ENCODE measurements at places on chromosomes 13 and 19.

DNA sequence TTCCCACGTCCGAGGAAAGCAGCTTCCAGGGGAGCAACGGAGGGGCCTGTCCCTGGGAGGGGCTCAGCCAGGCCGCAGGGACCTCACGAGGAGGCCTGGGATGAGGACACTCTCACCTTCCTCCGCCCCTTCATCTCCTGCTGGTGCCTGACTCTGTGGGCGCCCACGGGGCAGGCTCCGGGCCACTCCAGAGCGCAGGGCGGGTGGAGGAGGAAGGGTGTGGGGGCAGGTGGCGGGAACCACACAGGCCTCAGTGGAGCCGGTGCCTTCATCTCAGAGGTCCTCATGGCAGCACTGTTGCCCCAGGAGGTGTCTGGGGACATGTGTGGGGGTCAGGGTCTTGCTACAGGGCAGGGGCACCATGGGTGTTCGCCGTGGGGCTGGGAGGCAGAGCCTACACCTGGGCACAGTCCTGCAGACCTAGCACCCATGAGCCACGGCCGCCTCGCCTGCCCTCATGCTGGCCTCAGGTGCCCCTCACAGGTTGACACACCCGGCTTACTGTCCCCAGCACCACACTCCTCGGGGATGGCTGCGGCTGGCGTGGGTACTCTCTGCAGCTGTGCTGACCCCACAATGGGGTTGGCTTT lies 10.1 kb upstream of the TMEM255B start:
- DNase-seq = no peak

DNA sequence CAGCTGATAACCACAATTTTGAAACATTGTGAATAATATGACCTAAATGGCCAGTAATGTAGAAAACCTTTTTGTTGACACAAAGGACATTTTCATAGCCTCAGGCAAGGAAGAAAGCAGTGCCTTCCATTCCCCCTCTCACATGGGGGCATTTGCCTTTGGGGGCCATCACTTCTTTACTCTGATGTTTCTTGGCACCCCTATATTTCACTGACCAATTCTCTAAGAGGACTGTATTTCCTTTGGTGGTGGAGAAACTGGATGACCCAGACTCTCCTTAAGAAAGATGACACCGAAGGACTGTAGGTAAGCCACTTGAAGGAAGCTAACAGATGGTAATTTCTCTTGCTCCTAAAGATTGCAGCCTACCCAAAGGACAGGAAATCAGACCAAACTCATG lies 254.6 kb downstream of the DCLK1 start:
- no peak for DNase-seq

DNA sequence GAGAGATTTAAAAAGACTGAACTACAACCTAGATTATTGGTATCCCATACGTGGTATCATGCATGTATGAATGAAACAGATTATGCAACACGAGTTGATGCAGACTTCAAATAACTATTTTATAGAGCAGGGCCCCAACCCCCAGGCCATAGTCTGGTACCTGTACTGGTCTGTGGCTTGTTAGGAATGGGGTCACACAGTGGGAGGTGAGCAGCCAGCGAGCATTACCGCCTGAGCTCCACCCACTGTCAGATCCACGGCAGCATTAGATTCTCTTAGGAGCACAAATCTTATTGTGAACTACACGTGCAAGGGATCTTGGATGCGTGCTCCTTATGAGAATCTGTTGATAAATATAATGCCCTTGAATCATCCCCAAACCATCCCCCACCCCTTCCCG lies 320.2 kb downstream of the TBC1D4 start:
- DNase-seq = no peak

DNA sequence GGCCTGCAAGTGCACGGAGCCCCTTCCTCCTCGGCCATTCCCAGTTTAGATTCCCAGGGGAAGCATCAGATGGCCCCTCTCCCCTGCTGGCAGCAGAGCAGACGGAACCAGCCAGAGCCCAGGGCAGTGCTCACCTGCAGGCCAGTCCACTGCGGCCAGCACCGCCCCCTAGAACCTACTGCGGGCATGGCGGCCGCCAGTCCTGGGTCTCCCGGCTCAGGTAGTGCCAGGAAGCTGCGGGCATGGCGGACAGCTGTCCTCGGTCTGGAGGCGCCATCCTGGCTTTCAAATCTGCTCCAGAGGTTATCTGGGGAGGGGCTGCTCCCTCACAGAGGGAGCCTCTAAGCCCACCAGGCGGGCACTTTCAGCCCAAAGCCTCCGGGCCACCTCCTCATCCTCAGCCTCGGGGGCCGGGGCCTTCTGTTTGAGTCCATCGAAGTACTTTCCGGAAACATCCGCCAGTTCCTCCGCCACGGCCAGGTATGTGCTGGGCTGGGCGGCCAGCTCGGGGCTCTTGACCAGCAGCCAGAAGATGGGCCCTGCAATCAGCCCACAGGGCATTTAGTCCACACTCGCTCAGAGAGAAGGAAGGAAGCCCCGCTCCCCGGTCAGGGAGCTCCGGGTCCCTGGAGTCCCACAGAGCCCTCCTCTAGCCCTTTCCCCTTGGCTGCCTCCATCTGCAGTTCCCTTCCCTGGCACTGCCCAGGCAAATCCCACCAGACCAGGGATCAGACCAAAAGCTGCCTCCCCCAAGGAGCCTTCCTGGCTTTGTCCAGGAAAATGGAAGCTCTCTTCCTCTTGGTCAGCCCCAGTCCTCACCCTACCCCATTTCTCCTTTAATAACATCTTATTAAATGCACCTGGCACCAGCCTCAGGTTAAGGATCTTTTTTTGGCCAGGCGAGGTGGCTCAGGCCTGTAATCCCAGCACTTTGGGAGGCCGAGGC lies 7.0 kb upstream of the GP6 start:
- DNase-seq = no peak

DNA sequence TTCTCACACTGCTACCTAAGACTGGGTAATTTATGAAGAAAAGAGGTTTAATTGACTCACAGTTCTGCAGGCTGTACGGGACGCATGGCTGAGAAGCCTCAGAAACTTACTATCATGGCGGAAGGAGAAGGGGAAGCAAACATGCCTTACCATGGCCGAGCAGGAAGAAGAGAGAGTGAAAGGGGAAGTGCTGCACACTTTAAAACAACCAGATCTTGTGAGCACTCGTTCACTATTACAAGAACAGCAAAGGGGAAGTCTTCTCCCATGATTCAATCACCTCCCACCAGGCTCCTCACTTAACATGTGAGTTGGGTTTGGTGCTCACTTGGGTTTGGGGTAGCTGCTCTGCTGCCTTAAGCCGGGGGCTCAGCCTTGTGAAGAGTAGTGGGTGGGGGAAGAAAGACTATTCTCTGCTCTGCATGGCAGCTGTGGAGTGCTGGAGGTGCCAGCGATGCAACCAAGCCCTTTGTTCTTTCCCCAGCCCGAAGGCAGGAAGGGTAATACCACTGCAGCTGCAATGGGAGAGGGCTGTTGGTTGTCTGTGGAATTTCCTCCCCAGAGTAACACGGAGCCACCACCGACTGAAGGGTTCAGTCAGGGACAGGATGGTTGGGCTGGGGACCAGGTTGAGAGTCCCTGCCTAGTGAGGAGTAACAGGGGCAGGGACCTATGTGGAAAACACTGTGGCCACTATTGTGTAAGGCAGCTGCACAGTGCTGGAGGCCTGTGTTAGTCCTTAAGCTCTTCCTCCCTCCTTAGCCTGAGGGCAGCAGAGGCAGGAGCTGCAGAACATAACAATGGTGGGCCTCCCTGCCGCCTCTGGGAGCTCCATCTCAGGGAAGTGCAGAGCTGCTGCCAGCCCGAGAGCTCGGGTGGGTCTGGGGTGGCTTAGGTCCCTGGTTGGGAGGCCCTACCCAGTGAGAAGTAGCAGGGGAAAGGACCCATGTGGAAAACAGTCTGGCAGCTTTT lies 1262.5 kb downstream of the EFNB2 start:
- DNase-seq = no peak

- no peak for DNase-seq
These were observed 17.0 kb downstream of the KL start for GRCh38 chr13:33033051-33033812.

GRCh38 chr13:80074811-80075210 lies 266.1 kb downstream of the SPRY2 start:
- no peak for DNase-seq

GRCh38 chr13:20217168-20217567 lies 15.0 kb downstream of the GJB6 start:
- no peak for DNase-seq

- DNase-seq = no peak
These were observed 81.1 kb downstream of the STK24 start for GRCh38 chr13:98495627-98496478.

DNA sequence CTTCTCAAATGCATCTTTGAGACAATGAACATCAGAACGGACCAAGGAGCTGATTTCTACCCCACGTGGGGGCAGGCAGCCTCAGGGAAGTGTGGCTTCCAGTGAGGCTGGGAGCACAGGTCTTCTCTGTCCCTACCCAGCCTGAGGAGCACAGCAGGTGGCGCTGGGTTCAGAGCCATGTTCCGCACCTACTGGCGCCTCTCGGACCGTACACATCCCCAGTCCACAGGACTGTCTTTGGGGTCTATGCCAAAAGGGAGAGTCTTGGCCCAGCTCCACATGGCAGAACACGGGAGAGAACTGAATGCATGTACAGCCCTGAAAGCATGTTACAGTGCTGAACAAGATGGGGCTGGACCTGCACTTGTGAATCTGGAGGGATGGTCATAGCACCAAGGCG lies 22.6 kb downstream of the SUGP1 start:
- no peak for DNase-seq

DNA sequence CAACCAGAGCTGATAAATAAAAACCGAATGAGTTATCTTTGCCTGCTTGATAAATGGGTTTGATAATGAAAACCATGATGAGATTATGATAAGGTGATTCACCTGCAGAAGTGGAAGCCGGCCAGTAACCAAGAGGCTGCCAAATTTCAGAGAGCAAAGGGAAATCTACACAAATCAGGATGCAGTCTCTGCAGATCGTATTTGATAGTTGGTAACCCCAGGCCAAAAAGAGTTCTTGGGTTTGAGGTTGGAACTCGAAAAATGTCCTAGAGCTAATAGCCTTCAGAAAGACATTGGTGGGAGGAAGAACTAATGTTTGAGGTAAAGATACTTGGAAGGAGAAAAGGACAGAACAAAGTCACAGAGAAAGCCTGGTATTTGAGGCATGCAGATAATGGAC lies 9.6 kb upstream of the LATS2 start:
- DNase-seq = no peak

DNA sequence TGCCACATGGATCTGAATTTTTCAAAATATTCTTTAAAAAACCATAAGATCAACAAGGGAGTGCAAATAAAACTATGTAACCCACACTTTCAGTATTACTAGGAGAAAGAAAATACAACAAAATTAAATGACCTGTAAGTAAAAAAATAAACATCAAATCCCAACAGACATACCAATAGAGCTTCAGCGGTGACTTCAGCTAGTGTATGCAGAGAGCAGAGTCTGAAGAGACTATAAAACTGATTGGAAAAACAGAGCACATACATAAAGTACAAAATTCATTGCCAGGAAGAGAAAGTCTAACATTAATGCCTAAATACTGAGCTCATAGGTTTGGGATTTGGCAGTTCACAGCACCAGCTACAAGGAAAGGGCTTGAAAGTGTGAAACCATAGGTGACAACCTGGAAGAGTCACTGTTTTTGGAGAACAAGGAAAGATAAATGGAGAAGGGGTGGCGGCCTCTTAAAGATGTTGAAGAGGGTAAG lies 291.1 kb downstream of the LMO7 start:
- DNase-seq = no peak

GRCh38 chr13:108323031-108323430 lies 53.5 kb downstream of the TNFSF13B start:
- no peak for DNase-seq

DNA sequence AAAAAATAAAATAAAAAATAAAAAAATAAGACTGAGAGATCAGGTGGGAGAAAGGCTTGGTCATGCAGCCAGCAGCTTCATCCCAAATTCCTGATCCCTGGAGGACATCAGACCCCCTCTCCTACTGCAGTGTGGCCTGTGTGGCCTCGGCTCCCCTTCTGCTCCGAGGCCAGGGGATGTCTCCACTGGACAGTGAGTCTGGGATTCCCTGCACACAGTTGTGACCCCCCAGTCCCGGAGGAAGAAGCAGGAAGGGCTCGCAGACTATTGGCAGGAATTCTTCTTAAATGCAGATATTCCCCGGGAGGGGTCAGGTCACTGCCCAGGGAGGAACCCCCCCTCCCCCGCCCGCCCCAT lies 41.9 kb downstream of the ZNF627 start:
- no peak for DNase-seq

- DNase-seq = no peak
These were observed 5.8 kb downstream of the SHKBP1 start for GRCh38 chr19:40582467-40582866.

DNA sequence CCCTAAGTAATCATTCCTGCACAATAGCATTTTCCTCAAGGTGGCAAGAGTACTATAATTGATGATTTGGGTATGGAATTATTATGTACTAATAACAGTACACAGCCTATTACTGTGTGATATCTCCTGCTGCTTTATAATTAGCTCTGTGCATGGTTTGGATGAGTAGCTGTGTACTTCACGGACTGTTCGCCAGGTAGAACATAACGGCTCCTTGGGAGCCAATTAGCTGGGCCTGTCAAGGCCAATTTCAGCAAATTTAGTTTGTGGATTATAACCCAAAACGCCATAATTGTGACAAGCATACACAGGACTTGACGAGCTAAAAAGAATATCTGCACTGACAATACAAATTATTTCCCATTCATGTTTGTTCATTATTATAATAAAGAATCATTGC lies 1584.2 kb downstream of the SLITRK1 start:
- peak; percentile 1 for DNase-seq

DNA sequence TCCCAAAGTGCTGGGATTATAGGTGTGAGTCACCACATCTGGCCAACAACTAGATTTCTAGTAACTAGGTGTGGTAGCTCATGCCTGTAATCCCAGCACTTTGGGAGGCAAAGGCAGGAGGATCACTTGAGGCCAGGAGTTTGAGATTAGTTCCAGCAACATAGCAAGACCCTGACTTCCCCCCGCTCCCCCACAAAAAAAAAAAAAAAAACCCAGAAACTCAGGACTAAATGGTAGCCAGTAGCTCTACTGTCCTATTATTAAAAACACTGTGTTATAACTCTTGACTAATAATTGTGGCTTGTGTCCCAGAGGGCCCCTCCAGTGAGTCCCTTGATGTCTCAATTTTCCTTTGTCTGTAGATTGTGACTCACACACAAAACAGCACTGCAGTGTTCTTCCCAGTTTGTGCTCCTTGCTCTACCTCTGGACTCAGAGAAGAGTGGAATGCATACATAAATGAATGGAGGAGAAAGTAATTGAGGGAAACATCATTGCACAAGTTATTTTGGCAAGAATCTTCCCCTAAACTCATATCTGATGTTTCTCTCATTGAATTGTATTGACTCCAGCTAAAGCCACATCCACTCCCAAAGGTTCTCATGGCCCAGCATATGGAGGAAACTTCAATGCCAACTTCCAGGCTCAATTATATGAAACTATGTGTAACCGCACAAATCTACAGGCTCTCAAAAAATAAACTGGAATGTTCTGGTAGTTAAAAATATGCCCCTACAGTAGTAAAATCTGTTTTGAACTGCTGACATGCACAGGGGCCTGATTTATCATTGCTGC lies 8.8 kb downstream of the TPT1 start:
- no peak for DNase-seq

DNA sequence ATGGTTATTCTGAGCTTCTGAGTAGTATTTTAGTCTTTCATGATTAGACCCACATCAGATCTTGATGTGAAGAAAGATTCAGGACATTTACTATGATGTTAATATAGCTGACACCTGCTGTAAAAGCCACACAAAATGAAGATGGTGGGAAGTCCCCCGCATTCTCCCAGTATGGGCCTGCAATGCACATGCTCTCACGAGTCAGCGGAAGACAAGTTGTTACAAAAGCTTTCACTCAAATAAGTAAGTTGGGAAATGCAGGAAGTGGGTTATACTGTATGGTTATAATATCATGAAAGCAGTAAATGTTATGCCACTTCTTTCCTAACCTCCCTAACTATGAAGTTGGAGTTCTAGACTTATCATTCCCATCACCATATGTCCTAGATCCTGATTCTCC lies 171.9 kb downstream of the KLF5 start:
- no peak for DNase-seq

Measured in spinal cord (tissue), 10 donors.